Stimulated activated CD4-positive, alpha-beta T cell treated with anti-CD3 and anti-CD28 coated beads, Interleukin-12 subunit alpha, Interleukin-12 subunit beta, amount 100 ng/mL, for 24 hours (primary cell): ENCODE measurements at places on chromosomes 7 and 10.

DNA sequence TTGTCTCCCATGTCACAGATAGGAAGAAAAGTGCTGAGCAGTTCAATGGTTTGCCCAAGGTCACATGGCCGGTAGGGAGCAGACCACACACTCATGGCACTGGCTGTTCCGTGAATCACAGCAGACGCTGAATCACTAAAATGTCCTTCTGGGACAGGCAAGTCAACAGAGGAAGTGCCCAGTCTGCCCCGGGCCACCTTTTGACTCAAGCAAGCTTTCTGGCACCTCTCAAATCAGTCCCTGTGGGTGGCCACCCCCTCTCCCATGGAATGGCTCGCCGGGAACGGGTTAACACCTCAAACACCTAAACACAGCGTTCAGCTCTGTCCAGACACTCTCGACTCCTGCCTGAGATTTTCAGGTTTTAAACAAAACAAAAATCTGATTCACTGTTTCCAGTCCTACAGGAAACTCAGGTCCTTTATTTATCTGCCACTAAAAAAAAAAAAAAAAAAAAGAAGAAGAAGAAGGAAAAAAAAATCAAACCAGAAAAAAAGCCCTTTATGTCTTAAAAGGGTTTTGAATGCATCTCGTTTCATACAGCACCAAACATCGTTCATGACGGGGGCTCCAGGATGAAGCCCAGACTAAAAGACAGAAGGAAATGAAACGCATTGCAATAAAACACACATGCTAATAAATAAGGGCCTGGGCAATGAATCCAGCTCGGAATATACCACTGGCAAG is 15.5 kb downstream of the CARD11 start:
- peak; percentile 29 for DNase-seq

- no peak for DNase-seq
Measured at GRCh38 chr7:122199171-122199570, 55.1 kb upstream of the AASS start.

- no peak for DNase-seq
Measured at GRCh38 chr7:143012001-143012400, 14.9 kb downstream of the OR9A2 start.

- DNase-seq = no peak
Measured at GRCh38 chr10:118254654-118255053, 87.5 kb downstream of the FAM204A start.

- DNase-seq = no peak
Measured at GRCh38 chr7:146656988-146657387, 540.4 kb downstream of the CNTNAP2 start.

DNA sequence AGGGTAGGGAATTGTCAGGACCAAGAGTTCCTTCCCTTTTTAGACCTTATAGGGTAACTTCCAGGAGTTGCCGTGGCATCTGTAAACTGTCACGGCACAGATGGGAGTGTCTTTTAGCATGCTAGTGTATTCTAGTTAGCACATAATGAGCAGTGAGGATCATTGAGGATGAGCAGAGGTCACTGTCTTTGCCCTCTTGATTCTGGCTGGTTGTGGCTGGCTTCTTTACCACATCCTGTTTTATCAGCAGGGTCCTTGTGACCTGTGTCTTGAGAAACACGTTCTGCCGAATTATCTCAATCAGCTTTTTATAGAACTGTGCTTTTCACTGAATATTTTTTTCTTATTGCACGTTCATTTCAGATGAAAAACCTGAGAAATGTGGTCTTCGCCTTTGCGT is 41.5 kb downstream of the MINPP1 start:
- DNase-seq = no peak

GRCh38 chr10:123204127-123204461 is 49.9 kb downstream of the BUB3 start:
- no peak for DNase-seq

DNA sequence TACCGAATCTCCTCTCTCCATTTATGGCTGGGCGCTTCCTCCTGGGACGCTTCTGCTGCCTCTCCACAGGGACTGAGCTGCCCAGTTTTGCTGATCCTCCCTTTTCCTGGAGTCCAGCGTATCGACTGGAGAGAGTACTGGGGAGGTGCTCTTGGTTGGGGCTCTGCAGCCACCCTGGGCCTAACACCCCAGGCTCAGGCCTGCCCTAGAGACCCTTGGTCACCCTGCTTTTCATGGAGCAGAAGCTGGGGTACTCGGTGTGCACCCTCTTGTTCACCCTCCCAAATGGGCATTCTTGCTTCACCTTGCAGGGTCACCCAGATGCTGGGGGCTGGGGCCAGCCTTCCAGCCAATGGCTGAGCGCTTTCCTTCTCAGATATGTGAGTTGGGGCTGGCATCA is 88.8 kb upstream of the RET start:
- DNase-seq = no peak

- DNase-seq = no peak
Measured at GRCh38 chr10:9262770-9263169, 1208.3 kb downstream of the GATA3 start.

- DNase-seq = no peak
Measured at GRCh38 chr10:11212288-11213085, 194.8 kb downstream of the CELF2 start.

GRCh38 chr7:37481722-37482288 is 33.1 kb upstream of the ELMO1 start:
- DNase-seq = no peak

DNA sequence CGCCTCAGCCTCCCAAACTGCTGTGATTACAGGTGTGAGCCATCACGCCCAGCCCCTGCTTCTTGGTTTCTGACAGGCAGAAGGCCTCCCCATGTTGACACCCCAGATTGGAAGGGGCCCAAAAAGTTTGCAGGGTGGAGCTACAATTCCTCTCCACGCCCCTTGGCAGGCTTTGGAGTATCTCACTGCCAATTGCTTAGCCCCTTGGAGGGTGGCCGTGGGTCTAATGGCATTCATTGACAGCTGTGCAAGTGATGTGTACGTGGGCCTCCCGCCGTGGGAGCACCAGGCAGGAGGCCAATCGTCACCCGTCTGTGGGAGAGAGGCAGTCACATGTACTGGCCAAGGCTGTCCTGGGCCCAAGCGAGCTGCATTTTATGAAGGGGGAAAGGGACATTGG is 73.7 kb upstream of the PPIF start:
- no peak for DNase-seq

GRCh38 chr10:89295597-89295996 is 6.2 kb upstream of the IFIT2 start:
- DNase-seq = no peak

DNA sequence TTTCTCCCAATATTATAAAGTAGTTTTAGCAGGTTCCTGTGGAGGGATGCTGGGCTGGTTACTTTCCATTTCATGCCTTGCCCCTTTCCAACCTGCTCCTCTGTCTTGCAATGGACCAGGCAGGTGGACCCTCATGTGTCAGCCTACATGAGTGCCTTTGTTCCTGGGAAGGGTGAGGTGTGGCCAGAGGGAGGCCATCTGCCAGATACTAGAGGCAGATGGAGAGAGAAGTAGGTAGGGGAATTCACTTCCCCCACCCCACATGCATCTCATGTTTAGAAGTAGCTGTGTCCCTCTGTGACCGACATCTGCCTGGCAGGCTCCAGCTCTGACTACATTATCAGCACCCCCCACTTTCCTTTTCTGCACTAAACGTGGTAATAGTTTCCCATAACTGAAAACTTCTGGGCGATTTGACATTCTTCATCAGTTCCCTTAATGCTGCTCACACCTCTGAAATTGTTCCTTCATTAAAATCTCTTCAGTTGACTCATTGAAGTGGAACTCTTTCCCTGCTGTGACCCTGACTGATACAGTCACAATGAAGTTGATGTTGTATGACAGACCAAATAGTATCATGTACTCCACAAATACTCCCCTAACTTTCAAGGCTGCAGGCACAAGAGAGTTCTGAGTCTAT is 396.3 kb upstream of the FZD8 start:
- no peak for DNase-seq

- DNase-seq = no peak
Measured at GRCh38 chr7:25947669-25948516, 204.1 kb upstream of the NFE2L3 start.

GRCh38 chr10:112370424-112370819 is 3.5 kb upstream of the ACSL5 start:
- DNase-seq = no peak

DNA sequence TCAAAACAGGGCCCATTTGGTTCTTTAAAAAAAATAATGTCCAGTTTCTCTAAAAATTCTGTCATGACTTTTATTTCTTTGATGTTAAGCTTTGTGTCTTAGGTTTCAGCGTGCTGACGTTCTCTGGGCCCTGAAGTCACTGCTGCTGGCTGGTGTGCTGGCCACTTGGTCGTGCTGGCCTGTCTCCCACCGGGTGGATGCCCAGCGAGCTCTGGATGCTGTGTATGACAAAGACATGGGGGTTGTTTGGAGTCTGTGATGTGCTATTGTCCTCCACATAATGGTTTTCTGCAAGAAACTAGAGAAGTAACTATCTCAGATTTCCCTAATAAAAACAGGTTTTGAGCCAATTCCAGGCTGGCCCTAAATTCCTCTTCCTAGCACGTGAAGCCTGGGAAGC is 9.5 kb upstream of the IDI2 start:
- DNase-seq = no peak

GRCh38 chr10:52703898-52704297 is 68.7 kb downstream of the MBL2 start:
- DNase-seq = no peak

DNA sequence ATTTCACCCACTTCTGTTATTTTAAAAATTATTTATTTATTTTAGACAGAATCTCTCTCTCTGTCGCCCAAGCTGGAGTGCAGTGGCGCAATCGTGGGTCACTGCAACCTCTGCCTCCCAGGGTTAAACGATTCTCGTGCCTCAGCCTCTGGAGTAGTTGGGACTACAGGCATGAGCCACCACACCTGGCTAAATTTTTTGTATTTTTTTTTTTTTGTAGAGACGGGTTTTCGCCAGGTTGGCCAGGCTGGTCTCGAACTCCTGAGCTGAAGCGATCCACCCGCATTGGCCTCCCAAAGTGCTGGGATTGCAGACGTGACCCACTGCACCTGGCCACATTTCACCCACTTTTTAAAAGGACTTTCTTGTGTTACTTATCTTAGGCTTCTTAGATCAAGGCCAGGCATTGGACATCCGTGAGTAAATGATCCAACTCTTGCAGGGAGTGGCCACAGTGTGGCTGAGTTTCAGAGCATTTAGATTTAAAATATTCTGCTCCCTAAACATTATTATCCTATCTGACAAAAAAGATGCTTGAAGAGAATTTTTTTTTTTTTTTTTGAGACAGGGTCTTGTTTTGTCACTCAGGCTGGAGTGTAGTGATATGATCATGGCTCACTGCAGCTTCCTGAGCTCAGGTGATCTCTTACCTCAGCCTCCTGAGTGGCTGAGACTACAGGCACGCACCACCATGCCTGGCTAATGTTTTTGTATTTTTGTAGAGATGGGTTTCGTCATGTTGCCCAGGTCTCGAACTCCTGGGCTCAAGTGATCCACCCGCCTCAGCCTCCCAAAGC is 14.4 kb downstream of the SNX10 start:
- DNase-seq = no peak

DNA sequence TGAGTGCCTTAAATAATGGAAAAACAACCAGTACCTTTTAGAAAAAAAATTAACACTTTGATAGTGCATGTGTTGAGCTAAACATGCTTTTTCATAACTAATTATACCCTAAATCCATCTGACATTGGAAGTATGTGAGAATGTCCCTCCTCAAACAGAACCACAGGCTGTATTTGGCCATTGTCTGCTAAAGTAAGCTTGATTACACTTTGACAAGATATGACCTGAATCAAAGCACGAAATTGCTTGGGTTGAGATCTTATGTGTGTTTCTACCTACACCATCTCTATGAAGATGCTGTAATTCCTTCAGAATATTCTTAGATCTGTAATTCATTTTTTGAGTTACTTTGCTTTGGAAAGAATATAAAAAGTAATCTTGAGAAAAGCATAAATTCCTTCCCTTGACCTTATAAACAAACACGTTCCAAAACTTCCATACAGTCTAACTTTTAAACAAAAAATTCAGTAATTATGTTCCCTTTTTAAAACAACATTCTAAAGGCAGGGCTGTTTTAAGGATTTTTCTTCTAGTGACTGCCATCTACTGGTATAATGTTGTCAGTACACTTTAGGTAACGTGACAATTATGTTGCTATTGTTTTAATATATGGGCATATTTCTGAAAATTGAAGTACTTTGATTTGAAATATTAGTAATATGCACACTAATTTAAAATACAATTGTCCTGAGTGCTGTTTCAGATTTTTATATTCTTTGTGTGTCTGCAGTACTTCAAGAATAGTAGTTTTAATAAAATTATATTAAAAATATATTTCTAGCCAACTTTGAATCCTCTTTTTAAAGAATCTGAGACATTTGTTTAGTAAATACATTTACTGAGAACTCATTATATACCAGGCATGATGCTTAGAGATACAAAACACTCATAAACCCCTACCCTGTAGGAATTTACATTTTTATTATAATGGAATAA is 20.9 kb downstream of the CD36 start:
- no peak for DNase-seq

DNA sequence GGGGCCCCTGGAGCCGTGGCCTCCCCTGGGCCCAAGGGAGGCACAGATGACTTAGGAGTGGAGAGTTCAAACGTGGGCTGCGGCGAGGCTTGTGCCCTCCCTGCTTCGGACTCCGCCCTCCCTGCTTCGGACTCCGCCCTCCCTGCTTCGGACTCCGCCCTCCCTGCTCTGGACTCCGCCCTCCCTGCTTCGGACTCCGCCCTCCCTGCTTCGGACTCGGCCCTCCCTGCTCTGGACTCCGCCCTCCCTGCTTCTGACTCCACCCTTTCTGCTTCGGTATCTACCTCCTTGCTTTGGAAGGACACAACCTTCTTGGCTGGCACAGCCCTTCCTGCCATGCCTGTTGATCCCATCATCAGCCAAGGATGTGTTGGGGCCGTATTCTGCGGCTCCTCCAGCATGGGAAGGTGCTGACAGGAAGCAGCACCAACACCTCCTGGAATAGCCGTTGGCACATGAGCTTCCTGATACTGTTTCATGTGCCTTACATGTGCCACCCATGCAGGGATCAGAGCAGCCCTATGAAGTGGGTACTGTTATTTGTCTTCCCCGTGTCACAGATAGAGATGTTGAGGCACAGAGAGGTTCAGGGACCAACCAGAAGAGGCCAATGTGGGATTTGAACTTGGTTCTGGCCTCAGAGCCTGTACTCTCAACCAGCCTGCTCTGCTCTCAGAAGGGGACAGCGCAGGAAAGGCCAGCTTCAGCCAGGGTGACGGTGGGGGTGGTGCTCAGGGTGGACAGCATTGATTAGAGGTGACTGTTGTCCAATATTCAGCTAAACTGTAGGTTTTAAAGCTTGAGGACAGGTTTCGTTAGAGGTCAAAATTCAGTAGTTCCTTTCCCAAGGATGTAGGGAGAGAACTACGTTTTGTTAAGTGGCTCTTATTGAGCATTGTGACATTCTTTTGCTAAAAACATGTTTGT is 114.5 kb downstream of the NKX6-2 start:
- no peak for DNase-seq
